ENCODE measurements at places on chromosomes 3 and 15.

DNA sequence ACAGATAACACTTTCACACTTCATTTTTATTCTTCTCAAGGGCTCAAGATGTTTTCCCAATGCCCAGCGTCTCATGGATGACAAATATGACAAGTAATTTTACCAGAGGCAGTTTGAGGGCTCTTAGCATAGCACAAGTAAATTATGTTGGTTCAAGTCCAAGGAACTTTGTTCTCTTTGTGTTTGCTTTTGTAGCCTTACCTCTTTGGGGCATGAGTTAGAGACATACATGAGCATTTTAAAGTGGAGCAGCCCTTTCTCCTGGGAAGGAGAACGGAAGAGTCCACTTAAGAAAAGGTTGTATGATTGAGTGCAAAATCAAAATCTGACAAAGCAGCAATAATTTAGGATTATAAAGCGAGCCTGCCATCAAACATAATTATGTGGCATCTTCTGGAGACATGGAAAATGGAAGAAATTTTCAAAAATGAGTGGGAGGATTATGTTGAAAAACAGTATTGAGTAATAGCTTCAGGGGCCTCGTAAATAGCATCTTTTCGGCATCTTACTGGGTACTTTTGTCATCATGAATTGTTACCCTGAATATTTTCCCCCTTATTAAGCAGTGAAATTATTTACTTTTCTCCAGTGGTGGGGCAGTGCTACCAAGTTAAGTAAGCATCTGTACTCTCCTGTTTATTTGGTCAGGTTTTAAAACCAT is 65.9 kb downstream of the PGPEP1L start:
- DNase-seq, result no peak

DNA sequence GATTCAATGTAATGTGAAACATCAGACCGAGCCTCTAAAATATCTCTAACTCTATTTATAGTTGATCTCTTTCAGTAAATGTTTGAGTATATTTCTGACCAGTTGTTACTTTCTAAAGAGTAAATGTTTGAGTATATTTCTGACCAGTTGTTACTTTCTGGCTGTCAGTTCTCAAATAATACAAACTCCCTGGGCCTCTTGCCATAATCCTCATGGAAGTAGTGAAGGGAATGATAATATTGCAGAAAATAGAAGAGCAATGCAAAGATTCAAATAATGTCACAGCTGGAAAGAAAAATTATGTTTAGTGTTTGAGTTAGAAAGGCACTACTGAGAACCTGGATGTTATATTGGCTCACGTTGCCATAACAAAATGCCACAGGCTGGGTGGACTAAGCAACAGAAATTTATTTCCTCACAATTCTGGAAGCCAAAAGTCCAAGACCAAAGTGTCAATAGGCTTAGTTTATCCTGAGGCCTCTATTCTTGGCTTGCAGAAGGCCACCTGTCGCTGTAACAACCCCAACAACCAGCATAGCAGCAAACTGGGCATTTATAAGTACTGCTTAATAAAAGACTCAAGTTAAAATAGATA is 470.6 kb upstream of the BCHE start:
- DNase-seq, result no peak

- no peak for DNase-seq
Observed at GRCh38 chr15:88909956-88910831, 3.0 kb downstream of the MFGE8 start.

GRCh38 chr15:76991741-76992645 is 2.9 kb upstream of the PSTPIP1 start:
- DNase-seq, result no peak

GRCh38 chr3:101011136-101011535 is 17.9 kb upstream of the ABI3BP start:
- no peak for DNase-seq

GRCh38 chr3:136078421-136079364 is 113.2 kb downstream of the PPP2R3A start:
- DNase-seq, result no peak
